Endothelial cell (in vitro differentiated cells): ENCODE measurements at places on chromosomes 4 and X.

GRCh38 chr4:54645830-54646229, 11.9 kb upstream of the KIT start:
- no peak for DNase-seq

DNA sequence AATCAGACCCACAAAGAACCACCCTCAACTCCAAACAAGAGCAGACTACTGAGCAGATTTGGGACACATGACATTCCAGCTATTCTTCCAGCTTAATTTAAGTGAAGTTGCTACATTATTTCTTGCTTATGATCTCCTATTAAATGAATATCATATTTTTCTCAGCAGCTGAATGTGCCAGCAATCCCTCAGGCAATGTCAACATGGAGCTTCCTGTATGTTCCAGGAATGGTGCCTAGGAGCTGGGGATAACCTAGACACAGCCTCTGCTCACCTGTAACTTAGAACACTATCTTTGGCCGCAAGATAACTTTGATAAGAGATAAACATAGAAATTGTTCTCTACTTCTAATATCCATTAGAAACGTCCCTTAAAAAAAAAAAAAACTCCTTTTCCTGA, 274.4 kb upstream of the RASGEF1B start:
- no peak for DNase-seq

DNA sequence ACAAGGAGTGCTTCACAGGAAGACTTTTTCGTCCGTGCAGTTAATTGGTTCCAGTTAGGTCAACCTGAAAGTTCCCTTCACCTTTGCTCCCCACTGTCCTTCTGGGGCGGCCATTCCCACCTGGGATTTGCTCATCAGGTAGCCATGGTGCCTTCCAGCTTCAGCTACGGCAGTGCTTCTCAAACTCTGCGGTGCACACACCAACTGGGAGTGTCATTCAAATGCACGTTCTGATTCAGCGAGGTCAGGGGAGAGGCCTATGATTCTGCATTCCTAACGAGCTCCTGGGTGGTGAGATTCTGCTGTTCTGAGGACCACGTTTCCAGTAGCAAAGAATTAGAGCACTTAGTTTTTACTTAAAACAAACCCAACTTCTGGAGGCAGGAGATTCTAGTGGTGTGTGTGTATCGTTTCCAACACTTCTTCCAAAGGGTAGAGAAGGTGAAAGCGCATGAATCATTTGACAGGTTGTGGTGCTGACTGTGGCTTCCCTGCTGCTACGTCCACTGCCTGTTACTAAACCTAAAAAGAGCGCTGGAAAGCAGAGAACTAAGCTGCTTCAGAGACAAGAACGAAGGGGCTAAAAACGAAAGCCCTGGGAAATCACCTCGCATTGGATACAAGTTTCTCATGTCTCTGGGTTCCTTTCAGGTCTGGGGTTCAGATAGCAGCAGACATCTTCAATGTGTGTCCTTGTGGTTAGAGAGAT, 4.7 kb upstream of the HELT start:
- DNase-seq = no peak

GRCh38 chr4:41815473-41815872, 66.9 kb upstream of the PHOX2B start:
- no peak for DNase-seq

DNA sequence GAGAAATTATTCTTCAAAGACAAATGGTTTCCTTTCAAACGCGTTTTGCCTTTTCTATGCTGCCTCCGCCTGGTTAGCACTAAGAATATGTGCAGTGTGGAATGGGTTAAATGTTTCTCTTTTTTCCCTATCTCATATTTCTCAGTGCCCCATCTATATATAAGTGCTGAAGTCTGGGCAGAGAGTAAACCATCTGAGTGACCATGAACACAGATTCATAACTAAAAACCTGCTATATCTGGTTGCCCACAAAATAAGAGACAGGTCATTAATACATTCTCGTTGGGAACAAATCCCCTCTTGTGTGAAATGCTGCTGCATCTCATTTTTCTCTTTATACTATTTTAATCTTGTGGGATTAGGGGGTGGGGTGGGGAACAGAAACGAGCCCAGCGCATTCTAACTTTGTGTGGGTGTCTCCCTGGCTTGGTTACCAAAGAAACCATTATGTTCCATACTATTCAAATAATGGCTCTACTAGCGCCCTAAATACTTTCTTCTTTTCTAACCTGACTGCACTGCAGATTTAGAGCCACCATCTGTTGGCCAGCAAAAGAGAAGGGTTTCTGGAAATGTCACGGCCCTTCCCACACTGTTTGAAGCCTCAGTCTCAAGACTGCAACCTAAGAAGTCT, 42.2 kb upstream of the PTCHD1 start:
- DNase-seq = no peak
